ENCODE measurements at places on chromosomes 2 and 18.

GRCh38 chr2:42906557-42907411 lies 114.4 kb upstream of the HAAO start:
- no peak for DNase-seq

- no peak for DNase-seq
Measured at GRCh38 chr2:2871480-2872308, 505.9 kb downstream of the EIPR1 start.

GRCh38 chr2:43050866-43051265 lies 175.5 kb downstream of the ZFP36L2 start:
- DNase-seq = no peak

GRCh38 chr2:119028327-119029174 lies 86.6 kb downstream of the MARCO start:
- no peak for DNase-seq

GRCh38 chr2:218370410-218371063 lies 11.5 kb upstream of the SLC11A1 start:
- no peak for DNase-seq

GRCh38 chr2:80302314-80303005 lies 2.1 kb downstream of the LRRTM1 start:
- no peak for DNase-seq

DNA sequence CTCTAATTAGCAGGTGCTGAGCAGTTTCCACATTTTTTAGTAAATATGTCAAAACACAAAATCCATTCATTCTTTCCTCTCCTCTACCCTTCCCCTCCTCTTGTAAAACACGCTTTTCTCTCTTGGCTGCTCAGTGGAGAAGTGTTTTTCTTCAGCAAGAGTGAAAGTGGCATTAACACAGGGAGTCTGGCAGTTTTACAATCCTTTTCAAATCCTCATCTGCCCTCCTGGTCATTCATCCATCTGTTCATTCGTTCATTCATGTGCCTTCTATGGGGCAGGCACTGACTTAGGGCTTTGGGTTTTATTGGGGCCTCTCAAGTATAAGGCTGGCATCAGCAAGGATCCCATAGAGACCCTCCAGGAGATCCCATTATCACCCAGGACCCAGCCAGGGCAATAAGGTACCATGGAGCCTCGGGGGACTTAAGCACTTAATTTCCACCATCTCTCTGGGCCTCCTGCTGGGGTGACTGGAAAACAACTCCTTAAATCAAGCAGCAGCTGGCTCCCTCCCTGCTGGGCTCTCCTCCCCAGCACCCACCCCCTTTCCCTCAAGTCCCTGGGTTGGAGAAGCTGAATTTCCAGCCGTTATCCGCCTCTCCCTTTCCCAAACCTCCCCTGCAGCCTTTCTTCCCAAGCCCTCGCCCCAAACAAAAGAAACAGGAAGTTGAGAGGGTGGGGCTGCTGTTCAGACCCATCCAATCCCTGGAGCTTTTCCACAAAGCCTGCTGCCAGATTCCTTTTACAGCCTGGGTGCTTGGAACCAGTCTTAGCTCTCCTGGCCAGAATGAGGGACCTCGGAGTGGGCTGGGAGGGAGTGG lies 32.6 kb downstream of the MARCHF4 start:
- DNase-seq = no peak

DNA sequence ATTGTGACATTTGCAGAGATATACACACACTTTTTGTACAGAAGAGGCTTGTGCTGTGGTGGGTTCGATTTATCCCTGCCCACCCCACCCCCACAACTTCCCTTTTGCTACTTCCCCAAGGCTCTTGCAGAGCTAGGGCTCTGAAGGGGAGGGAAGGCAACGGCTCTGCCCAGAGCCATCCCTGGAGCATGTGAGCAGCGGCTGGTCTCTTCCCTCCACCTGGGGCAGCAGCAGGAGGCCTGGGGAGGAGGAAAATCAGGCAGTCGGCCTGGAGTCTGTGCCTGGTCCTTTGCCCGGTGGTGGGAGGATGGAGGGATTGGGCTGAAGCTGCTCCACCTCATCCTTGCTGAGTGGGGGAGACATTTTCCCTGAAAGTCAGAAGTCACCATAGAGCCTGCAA lies 40.0 kb downstream of the STEAP3 start:
- no peak for DNase-seq

DNA sequence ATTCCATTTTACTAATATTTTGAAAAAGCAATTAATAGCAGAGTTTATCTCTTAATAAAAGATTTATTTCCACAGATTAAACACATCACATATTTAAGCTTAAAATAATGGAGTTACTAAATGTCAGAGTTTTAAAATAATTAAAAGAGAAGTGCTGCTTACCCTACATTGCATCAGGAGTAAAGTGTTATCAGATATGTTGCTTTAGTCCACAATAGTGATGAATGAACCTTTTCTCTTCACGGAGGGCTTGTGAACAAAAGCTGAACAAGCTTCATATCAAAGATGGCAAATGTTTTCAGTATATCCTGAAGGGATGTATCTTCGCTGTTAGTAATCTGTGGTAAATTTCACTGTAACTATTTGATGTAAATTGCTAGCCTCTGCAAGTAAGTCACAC lies 69.4 kb upstream of the TTC27 start:
- DNase-seq = no peak

DNA sequence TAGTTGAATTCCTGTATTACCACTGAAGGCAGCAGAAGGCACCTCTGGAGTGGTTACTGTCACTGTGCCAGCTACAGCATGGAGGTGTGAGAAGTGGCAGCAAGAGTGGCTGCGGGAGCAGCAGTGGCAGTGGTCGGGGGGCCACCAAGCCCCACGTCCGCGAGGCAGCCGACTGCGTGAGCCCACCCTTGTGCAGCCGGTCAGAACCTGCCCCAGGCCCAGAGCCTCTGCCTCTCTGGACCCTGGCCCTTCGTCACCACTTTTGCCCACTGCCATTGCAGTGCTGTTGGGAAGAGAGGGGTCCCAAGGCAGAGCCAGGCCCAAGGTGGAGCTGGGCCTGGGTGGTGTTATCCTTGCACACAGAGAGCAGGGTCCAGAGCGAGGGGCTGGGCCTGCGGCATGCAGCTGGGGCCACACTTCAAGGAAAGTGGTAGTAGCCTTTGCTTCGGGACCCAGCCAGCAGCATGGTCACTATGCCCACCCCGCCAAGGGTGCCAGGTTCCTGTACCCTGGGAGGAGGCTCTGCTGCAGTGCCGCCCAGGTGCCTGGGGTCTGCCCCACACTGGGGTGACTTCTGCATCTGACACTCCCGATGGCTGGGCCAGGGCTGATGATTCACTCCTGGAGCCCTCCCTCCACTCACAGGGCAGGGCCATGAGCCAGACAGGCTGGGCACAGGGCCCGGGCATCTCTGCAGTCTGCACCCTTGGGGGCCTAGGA lies 450.1 kb upstream of the LRATD1 start:
- DNase-seq = no peak

DNA sequence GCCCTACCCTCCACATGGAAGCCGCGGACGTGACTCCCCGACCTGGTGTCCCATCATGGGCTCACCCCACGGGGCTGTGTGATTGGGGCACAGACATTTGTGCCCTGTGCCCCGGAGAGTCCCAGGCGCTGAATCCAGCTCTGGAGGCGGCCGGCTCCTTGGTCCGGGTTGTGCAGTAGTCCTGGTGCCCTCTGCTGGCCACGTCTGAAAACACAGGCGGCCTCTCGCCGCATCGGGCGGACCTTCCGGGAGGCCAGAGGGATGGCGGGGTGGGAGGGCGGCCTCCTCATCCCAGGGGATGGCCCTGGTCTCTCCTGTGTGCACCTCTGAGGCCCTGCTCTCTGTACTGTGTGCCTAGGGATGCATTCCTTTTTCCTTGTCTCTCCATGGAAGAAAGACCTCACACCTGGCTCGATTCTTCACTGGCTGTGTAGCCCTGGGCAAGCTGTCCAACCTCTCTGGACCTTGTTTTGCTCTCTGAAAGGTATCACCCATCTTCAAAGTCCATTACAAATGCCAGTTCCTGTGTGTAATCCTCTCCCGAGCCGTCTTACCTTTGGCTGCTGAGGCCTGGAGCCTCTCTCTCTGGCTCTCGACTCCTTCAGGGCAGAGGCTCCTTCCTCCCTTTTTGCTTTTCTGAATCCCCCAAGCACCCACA lies 27.6 kb downstream of the CELF4 start:
- DNase-seq = no peak

GRCh38 chr2:114354199-114354598 lies 88.2 kb upstream of the DPP10 start:
- no peak for DNase-seq

- DNase-seq = no peak
Measured at GRCh38 chr2:145186303-145186702, 666.4 kb upstream of the ZEB2 start.

DNA sequence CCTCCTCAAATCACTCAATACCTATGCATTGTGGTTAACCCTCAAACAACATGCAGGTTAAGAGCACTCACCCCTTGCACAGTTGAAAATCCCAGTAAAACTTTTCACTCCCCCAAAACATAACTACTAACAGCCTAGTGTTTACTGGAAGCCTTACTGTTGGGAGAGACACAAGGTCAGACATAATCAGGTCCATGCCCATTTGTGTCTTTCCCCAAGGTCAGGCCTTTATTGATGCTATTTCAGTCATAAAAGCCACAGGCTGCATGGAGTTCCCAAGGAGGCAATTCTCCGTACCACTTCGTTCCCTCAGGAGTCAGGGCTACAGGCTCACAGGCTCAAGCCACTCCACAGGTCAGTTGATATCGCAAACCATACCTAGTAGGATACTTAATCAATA lies 180.2 kb downstream of the NCK2 start:
- no peak for DNase-seq

- peak; percentile 3 for DNase-seq
Measured at GRCh38 chr2:854460-854859, 96.2 kb upstream of the SNTG2 start.

- DNase-seq = no peak
Measured at GRCh38 chr2:227036527-227036926, 127.5 kb downstream of the COL4A4 start.

- DNase-seq = no peak
Measured at GRCh38 chr2:187408926-187409325, 39.1 kb downstream of the CALCRL start.

GRCh38 chr2:145199042-145199441 lies 679.1 kb upstream of the ZEB2 start:
- DNase-seq = no peak

DNA sequence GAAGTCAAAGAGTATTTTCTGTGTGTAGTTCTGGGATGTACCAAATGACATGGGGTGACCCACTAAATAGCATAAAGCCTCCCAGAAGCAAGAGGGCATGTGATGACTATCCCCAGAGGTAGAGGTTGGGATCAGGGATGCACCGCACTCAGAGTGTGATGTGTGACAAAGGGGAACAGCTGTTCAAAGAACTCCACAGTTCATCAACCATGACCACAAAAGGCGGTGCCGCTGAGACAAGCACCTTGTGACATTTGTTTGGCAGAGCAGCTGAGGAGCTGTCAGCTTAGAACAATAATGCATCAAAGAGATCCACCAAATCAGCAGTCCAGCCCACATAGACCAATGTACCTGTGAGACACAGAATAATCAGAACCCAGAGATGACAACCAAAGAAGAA lies 81.3 kb downstream of the VWC2L start:
- no peak for DNase-seq

- no peak for DNase-seq
Measured at GRCh38 chr2:221610255-221610654, 38.2 kb upstream of the EPHA4 start.

DNA sequence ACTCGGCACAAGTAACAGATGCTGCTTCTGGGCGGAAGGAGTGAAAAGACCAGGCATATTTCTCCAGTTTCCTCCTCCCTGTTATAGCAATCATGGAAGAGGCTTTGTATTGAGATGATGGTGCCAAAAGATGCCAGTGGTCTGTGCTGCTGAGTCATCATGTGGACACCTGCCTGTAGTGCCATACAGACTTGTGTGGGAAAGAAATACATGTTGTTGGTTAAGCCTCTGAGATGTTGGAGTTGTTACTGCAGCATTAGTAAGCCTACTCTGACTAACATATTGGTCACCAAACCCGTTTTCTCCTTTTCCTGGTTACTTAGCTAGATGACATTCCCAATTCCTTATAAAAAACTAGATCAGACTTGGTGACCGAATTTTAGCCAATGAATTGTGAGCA lies 356.9 kb downstream of the ZNF521 start:
- DNase-seq = no peak

DNA sequence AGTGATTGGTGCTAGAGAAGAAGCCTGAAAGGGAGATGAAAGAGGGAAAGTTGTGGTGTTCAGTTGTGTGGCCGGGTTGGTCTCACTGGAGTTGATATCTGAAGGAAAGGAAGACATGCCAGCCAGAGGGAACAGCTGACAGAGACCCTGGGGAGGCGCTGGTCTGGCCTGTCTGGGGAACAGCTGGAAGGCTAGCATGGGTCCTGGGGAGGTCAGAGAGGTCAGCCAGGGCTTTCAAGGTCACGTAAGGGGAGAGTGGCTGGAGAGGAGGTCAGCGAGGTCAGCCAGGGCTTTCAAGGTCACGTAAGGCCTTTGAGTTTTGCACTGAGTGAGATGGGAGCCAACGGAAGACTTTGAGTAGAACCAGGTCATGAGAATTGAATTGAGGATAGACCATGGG lies 11.0 kb downstream of the DYSF start:
- no peak for DNase-seq

- DNase-seq = peak; percentile 77
Measured at GRCh38 chr2:96960153-96960961, 26.0 kb downstream of the FAM178B start.

GRCh38 chr2:226427538-226428307 lies 371.9 kb downstream of the IRS1 start:
- DNase-seq = no peak

DNA sequence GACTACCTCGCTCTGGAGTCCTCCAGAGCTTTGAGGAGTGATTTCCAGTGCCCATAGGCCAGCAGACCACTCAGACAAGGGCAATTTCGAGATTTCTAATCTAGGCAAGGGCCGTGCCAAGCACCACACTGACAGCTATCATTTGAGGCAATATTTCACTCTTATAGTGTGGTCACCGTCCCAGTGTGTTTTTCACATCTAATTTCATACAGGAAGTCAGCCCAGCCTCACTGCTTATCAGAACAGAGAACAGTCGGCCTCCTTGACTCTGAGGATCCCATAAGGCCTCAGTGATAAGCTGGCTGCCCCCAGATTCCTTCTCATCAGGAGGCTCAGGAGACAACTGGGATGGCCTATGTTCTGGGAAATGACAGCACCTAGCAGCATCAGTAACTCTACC lies 581 bp downstream of the CAPN14 start:
- no peak for DNase-seq

GRCh38 chr18:32542221-32542798 lies 71.6 kb upstream of the GAREM1 start:
- no peak for DNase-seq

DNA sequence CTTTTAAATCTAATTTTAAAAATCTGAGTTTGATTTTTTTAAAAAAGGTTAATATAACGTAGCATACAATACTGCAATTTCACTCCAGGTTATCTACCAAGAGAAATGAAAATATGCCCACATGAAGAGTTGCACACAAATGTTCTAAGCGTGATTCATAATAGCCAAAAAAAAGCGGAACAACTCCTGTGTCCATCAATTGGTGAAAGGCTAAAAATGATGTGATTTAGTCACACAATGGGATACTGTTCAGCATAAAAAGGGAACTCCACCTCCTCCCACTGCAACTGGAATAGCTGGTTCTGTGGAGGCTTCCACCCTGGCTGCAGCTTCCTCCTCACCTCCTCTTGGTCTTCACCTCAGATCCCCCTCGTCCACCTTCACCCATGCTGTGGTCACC lies 132.8 kb downstream of the PIK3C3 start:
- DNase-seq = no peak
